Hippocampal formation (tissue), 2 donors: ENCODE measurements at places on chromosomes 11 and 22.

- no peak for DNase-seq
Measured at GRCh38 chr22:27066856-27067255, 409.5 kb downstream of the MIAT start.

- no peak for DNase-seq
Measured at GRCh38 chr11:315516-315994, 1.7 kb downstream of the IFITM1 start.

GRCh38 chr11:82024760-82025159 is 708.9 kb downstream of the FAM181B start:
- DNase-seq, result no peak

- DNase-seq, result no peak
Measured at GRCh38 chr11:126138636-126139035, 72.8 kb downstream of the RPUSD4 start.

GRCh38 chr11:18771266-18772035 is 20.1 kb downstream of the PTPN5 start:
- DNase-seq, result no peak

- no peak for DNase-seq
Measured at GRCh38 chr22:29733362-29734201, 13.8 kb downstream of the CABP7 start.

DNA sequence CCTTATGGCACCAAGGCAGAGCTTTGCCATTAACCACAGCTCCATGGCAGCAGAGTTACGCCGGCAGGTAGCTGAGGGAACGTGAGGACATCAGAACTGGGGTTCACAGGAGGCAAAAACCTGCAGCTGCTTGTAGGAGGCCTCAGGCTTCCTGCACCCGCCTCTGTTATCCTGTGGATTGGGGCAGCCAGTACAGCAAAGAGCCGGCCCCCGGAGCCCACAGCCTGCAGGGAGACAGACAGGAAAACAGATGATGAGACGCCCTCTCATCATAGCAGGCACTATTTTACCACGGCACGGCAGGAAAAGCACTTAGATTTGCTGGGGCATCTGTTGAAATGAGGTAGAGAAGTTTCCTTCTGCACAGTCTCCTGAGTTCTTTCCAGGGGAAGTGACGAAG is 870.3 kb downstream of the TBC1D22A start:
- DNase-seq, result no peak

DNA sequence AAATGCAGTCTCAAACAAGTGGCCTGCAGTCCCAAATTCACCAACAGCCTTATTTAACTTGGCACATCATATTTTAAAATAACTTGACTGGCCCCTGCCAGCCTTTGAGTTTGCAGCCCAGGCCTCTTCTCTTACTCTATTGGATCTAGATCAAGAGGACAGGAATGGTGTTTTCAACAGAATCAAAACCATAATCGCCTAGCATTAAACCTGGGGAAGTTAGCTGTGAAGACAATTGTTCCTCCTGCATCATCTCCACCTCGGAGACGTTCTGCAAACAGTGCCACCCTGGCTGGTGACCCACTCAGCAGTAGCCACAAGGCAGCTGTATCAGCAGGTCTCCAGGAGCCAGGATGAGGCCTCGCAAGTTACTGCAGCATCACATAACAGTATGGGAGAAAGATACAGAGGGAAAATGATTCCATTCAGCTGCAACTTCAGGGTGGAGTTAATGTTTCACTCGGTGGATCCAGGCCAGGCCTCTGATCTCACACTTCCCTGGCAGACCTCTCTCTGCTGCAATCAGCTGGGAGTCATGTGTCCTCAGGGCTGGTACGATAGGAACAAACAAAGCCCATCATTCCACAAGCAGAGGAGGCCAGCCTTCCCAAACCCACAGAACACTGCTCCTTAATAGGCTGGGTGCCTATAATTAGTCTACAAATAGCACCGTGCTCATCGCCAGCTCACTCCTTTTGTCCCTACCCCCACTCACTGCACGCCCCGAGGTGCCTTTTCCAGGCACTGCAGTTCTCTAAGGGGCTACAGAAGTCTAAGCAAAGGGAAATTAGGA is 18.6 kb upstream of the SCN2B start:
- peak; percentile 68 for DNase-seq

DNA sequence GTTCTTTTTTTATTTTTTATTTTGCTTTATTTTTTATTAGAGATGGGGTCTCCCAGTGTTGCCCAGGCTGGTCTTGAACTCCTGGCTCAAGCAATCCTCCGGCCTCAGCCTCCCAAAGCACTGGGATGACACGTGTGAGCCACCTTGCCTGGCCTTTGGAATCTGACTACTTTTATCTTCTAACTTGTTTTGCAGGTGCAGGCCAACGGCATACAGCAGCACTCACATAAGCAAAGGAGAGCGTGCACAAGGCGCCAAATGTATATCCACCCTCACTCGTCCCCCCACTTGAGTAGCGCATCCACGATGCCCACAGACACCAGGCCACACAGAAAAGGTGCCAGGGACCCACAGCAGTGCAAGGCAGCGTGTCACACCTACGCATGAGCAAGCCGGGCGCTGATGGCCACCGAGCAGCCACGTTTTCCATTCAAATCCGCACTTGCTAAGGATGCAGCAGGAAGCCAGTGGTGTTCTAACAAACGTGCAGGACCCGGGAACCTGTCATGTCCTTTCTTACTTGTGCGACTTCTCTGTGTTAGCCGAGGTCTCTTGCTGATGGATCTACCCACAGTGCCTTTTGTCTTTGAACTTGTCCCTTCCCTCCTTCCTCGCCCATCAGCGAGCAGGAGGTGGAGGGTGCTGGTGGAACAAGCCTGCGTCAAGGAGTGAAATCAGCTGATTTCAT is 5.9 kb downstream of the ASCL2 start:
- no peak for DNase-seq

DNA sequence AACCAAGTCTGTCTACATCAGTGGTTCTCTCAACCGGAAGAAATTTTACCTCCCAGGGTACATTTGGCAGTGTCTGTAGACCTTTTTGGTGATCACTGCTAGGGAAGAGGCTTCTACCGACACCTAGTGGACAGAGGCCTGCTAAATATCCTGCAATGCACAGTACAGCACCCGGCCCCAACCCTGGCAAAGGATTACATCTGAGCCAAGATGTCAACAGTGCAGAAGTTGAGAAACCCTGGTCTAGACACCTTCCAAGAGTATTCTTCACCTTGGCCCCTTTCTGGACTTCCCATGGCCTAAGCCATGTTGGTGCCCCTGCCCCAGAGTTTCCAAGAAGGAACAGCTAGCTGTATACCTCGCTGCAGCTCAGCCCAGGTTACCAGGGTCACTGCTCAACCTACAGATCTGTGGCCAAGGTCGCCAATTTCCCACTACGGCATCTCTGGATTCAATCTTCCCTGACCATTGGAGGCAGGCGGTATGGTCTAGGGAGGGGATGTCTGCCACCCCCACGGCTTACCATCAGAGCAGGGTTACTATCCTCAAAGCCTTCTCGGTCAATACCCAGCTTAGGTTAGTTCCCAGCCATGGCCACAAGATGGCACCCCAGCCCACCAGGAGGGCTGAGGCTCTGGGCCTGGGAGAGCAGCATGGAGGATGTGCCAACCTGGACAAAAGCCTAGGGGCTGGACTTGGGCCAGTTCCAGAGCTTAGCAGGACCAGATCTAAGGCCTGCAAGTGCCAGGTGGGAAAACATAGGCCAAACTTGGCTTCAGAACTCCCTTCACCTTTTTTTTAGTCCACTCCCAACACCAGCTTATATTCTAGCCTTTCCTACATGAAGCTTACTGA is 3.7 kb upstream of the KCNC1 start:
- peak; percentile 65 for DNase-seq

- peak; percentile 24 for DNase-seq
Measured at GRCh38 chr11:14422052-14422813, 63.2 kb upstream of the RRAS2 start.

DNA sequence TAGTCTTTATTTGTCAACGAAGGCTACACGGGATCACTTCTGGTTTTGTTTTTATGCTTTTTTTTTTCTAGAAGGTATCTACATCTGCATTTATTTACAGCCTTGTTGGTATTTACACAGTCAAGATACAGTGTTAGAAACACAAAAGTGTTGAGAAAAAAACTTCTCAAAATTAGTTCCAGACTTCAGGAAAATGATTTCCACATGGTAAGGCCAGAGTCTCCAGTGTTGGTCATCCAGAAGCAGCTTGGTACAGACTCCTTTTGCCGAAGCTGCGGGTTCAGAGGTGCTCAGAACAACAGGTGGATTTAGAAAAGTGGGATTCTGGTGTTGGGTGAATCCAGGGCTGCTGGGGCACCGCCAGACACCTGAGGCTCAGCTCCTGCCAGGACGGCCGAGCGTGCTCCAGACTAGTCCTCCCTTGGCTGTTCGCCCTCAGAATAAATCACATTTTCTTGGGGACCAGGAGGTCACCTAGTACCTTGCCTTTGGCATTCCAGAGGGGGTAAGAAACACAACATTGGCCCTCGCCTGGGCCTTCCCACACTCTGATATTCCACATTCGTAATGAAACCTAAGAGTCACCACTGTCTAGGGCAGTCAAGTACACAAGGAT is 78.7 kb upstream of the NARS2 start:
- no peak for DNase-seq

DNA sequence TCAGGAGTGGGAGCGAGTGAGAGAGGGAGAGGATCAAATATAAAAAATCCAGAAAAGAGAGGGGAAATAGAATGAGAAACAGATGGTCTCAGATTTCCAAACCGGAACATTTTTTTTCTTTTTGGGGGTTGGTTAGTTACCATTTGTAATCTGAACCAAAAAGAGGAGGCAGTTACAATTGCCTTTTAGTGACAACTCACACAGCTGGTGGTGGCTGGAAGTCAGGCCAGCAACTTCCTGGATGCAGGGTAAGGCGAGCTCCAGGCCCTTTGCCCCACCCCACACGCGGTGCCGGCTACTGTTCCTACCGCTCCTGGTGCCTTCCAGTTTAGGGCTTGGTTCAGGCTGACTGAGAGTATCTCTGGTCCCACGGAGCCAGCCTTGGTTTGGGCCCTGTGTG is 21.0 kb upstream of the UBASH3B start:
- no peak for DNase-seq

DNA sequence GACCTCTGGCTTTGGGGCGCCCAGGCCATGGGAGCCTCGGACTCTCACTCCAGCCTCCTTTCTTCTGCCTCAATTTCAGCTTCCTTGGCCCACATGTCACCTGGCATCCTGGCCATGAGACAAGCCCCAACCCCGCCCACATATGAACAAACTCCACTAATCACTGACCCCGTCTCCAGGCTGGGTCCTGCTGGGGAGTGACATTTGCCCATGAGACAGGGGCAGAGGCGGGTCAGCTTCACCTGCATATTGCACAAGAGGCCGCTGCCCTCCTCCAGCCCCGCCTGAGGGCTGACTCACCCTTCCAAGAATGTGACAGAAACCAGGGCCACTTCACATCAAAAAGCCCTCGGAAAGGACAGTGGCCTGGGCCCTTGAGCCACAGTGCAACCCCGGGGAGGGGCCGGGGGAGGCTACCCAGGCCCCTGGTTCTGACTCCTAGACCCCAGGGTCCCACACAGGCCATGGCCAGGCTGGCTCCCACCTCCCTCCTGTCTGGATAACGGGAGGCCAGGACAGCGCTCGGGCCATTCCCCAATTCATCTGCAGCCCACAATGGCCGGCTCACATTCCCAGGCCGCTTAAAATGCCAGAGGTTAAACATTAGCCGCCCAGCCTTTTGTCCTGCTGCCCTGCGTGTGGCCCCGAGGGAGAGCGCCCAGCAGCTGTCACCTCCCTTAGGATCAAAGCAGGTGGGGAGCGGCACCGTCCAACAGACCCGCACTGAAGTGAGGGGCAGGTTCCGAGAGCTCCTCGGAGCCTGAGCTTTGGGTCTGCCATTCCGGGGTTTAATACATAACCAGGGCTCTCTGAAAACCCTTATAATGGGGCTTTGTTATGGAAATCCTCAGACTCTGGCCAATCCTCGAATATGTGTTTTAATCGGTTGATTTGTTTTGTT is 42.3 kb downstream of the TRMU start:
- no peak for DNase-seq

- DNase-seq, result no peak
Measured at GRCh38 chr11:106988151-106989077, 29.9 kb downstream of the GUCY1A2 start.

DNA sequence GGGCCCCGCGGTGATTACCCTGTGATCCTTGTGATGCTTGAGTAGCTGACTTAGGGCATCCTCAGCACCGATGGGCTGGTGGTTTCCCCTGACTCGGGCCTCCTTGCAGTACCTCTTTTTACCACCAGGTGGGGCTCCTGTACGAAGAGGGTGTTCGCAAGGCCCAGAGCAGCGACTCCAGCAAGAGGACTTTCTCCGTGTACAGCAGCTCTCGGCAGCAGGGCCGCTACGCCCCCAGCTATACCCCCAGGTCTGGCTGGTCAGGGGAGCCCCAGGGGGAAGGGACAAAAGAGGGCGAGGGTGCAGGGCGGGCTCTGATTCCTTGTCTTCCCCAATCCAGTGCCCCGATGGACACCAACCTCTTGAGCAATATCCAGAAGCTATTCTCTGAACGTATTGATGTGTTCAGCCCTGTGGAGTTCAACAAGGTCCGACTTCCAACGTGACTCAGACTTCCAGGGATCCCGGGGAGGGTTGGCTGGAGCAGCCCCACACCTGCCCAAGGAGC is 1.3 kb upstream of the TM7SF2 start:
- peak; percentile 86 for DNase-seq

DNA sequence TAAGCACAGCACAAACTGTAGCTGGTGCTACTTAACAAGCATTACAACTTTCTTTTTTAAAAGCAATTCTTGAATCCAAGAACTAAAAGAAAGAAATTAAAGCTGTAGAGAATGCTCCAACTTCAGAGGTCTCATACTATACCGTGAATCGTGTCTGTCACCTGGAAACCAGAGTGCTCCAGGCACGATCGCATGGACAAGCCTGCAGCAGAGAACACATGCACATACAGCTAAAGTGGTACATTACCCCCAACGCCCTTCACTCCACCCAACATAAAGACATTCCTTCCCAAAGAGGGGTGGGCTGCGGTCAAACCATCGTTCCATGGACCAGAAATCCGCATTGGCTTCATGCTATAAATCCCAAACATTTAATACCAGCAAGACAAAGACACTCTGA is 31.5 kb downstream of the CHKA start:
- no peak for DNase-seq

DNA sequence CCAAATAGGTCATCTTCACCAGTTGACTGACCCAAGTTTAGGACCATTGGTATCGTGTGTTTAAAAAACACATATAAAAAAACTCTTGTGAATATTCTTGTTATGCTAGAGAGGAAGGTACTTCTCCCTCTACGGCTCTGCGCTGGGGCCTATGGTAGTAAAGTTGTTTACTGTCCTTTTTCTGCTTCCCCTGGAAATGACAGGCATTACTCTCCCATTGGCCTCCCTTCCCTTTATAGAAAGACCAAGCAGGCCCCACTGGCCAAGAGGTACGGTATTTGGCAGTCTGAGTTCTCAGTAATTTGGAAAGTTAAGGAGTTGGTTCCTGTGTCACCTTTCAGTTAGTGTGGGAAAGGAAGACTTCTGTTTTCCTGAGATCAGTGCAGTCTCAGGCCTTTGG is 6.5 kb downstream of the THYN1 start:
- no peak for DNase-seq

GRCh38 chr11:60059521-60060240 is 3.2 kb downstream of the MS4A3 start:
- DNase-seq, result no peak

GRCh38 chr11:68040957-68041591 is 2.2 kb downstream of the TCIRG1 start:
- no peak for DNase-seq

- DNase-seq, result no peak
Measured at GRCh38 chr11:15770798-15771414, 585.4 kb downstream of the SOX6 start.
